Natural killer cell treated with Interleukin-12 subunit alpha and Interleukin-12 subunit beta and Interleukin-15 and Interleukin-18, amount 100 ng/mL, for 72 hours (primary cell): ENCODE measurements at places on chromosomes 3 and 15.

DNA sequence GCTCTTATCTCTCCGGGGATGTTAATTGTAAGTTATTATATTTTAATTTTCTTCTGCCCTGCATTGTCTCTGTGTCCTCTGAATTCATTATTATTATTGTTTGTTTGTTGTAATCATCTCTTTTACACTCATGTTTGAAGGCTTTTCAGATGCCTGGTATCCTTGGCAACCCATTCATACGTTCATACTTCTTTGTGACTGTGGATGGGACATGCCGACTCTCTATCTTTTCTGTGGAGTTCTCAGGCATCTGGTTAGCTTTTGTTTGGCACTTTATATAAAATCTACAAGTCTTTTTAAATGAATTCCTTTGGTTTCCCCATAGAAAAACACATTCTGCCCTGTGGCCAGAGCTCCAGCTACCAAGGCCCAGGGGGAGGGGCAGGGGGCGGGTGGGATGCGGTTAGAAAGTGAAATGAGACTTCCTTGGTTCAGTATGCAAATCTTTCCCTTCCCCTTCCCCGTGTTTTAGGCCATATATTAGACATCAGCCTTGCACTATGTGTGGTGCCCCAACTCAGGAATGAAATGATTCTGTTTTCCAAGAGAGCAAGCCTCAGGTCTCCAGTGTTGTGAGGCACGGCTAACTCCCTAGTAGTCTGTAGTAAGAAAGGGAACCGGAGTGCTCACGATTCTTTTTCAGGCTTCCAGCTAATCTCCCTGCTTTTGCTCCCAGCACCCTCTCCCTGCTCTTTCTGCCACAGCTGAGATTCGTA lies 79.2 kb downstream of the SST start:
- DNase-seq, result no peak

GRCh38 chr15:27241943-27242342 lies 271.0 kb downstream of the GABRG3 start:
- no peak for DNase-seq

- DNase-seq, result no peak
These were observed 194.5 kb downstream of the RPLP1 start for GRCh38 chr15:69647142-69647513.

DNA sequence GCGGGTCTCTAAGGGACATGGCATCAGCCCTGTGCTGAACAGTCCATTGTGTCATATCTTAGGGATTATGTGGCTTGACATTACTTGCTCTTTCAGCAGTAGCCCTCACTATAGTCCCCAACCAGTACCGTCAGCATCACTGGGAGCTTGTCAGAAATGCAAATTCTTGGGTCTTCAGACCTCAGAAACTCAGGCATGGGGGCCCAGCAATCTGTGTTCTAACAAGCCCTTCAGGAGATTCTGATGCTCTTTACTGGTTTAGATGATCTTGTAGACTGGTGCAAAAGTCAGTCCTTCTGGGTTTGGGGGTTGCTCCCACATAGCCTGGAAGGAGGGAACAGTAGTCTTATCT lies 39.0 kb upstream of the TRAK1 start:
- no peak for DNase-seq

- DNase-seq, result no peak
These were observed 46.7 kb downstream of the FILIP1L start for GRCh38 chr3:100067589-100067988.

DNA sequence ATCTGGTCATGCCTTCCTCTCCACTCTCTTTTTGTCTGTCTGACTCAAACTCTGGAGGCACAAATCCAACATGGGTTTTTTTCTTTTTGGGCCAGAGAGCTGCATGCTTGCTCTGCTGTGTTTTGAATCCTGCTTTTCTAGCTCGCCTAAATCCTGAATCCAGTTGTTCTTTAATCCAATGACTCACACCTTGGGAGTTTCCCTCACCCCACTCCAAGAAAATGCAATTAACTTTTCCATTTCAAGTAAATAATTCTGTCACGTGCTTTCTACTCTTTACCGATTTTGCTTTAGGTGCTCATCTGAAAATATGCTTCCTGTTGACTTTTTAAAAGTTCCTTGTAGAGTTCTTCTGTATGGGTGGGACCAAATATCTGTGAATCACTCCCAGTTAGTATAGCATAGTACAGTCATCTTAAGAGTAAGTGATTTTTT lies 47.6 kb downstream of the SLMAP start:
- no peak for DNase-seq
